ENCODE measurements at places on chromosomes 12 and 14. TPM values are rescaled to one million over a fixed set of nuclear protein-coding genes. Genes with fewer than 3 reads are reported as not detected.

LRRC43 gene
- total RNA-seq: 0.74 TPM

SLIRP gene
- total RNA-seq: 209 TPM

TOMM20L gene
- total RNA-seq: not detected

CPNE6 gene
- total RNA-seq: not detected

HOXC12 gene
- not detected for total RNA-seq

OTX2 gene
- not detected for total RNA-seq

LRFN5 gene
- 12.1 TPM for total RNA-seq

RFX4 gene
- total RNA-seq: not detected

MORN3 gene
- total RNA-seq: 0.63 TPM

A2M gene
- 0.54 TPM for total RNA-seq

PMEL gene
- 0.82 TPM for total RNA-seq

TXNDC16 gene
- total RNA-seq: 9.4 TPM

GPR132 gene
- total RNA-seq: 0.16 TPM

KLHL33 gene
- 0.18 TPM for total RNA-seq

CLEC1B gene
- not detected for total RNA-seq

OTUB2 gene
- 2.5 TPM for total RNA-seq

ITFG2 gene
- total RNA-seq: 32.6 TPM

TAS2R14 gene
- 5.2 TPM for total RNA-seq

NOXRED1 gene
- total RNA-seq: not detected

ATP2B1 gene
- total RNA-seq: 56.8 TPM

LRP1-AS gene
- total RNA-seq: not detected

GPR137C gene
- total RNA-seq: 0.49 TPM

Measured in fibroblast of the aortic adventitia (primary cell).